Neural crest cell (in vitro differentiated cells): ENCODE measurements at places on chromosomes 12 and 14. TPM values are rescaled to one million over a fixed set of nuclear protein-coding genes. Genes with fewer than 3 reads are reported as not detected.

Gene SIX1
- total RNA-seq, result 0.44 and 0.48 TPM in 2 replicates

Gene CLEC4A
- total RNA-seq, result not detected in 2 replicates

Gene TEAD4
- total RNA-seq, result 28.6 and 30.9 TPM in 2 replicates

Gene LRTM2
- total RNA-seq, result 0.19 TPM in 1 of 2 replicates, not detected in the other

Gene ARMH4
- 31.2 and 36.2 TPM in 2 replicates for total RNA-seq

Gene FAM181A
- 13.4 and 14.7 TPM in 2 replicates for total RNA-seq

Gene CELA1
- not detected in 2 replicates for total RNA-seq

Gene EIF2S3B
- total RNA-seq, result 0.73 and 0.96 TPM in 2 replicates

Gene RHEBL1
- total RNA-seq, result 1.2 and 2.1 TPM in 2 replicates

Gene LIN52
- 22.3 and 22.4 TPM in 2 replicates for total RNA-seq

Gene RFX4
- total RNA-seq, result 52.1 and 53.8 TPM in 2 replicates

Gene TMEM121
- 12.3 and 13.9 TPM in 2 replicates for total RNA-seq

Gene OTOGL
- 0.12 and 0.18 TPM in 2 replicates for total RNA-seq

Gene FBXW8
- 34.8 and 37.9 TPM in 2 replicates for total RNA-seq
